ENCODE measurements at places on chromosomes 12 and 14.
A peak's percentile ranks its signal among the peaks of the same experiment; 100 is the strongest.

- no peak for DNase-seq
Measured at GRCh38 chr14:99750746-99751450, 42.3 kb upstream of the EML1 start.

- DNase-seq: peak; percentile 42
Measured at GRCh38 chr14:61193476-61193875, 87.7 kb downstream of the TMEM30B start.

DNA sequence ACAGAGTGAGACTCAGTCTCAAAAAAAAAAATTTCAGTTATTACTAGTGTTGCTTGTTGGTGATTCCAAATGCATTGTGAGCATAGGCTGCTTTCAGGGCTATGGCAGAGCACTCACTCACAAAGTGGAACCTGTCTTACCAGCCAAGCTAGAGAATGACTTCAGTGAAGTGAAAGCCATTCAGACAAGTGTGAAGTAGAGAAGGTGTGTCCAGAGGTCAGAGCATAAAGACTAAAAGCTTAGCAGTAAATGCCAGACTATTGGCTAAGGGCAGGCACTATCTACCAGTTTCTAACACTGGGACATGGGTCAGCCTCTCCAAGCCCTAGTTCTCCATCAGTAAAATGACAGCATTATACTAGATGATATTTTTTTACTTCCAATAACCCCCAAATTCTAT is 12.7 kb downstream of the PPP1R36 start:
- no peak for DNase-seq

DNA sequence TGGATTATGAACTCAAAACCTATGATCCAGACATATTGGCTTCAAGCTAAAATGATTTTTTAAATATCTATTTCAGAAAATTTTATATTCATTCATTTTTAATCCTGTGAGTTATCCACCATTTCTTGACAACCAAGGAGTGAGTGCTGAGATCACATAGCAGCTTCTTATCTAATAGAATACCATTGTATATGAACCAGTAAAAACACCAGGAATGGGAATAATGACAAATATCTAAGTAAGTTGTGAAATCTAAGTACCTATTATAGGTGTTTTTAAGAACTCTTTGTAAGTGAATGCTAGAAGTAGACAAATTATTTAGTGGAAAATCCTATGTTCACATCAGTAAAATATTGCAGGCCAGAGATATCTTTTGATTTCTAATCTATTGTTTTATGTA is 8.2 kb downstream of the LUM start:
- no peak for DNase-seq

GRCh38 chr12:68481181-68481941 is 129.3 kb upstream of the RAP1B start:
- peak; percentile 70 for DNase-seq

Measured in EH (cell line).